ENCODE measurements at places on chromosomes 5 and 9.

- no peak for DNase-seq
These were observed 1.2 kb downstream of the AP3S1 start for GRCh38 chr5:115842952-115843351.

DNA sequence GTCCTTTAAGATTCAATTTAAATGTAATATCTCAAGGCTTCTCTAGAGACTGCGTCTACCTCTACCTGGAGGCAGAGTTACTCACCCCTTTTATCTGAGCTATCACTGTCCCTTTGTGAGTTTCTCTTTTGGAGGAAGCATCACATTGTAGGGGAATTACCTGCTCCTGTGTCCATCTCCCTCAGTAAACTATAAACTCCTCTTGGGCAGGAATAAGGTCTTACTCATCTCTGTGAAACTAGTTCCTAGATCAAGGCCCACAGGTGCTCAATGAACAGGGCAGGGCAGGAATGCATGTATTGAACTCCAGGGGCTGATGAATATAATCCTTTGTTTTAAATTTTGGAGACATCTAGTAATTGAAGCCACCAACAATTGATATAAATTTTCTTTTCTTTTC is 139.8 kb upstream of the ERCC6L2 start:
- DNase-seq: no peak

DNA sequence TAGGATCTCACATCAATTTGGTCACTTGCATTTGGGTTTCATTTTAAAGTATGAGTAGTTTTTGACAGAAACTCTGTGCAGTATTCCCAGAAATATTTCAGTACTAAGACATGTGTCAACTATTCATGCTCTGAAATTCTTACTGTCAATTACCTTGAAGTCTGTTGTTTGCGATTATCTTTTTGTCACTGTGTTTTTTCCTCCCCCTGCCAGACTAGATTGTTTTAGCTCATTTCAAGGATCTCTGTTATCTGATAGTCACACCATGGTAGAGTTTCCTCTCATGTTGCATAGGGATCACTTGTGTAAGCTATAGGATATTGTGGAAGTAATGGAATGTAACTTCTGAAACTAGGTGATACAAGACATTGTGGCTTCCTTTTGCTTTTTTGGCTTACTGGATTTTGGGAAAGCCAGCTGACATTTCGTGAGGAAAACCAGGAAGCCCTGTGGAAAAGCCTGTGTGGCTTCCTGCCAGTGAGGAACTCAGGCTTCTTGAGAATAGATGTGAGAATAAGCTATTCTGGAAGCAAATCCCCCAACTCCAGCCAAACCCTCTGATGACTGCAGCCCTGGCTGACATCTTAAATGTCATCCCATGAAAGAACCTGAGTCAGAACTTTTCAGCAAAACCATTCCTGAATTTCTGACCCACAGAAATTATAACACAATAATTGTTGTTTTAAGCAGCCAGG is 122.2 kb downstream of the FGF10 start:
- no peak for DNase-seq

DNA sequence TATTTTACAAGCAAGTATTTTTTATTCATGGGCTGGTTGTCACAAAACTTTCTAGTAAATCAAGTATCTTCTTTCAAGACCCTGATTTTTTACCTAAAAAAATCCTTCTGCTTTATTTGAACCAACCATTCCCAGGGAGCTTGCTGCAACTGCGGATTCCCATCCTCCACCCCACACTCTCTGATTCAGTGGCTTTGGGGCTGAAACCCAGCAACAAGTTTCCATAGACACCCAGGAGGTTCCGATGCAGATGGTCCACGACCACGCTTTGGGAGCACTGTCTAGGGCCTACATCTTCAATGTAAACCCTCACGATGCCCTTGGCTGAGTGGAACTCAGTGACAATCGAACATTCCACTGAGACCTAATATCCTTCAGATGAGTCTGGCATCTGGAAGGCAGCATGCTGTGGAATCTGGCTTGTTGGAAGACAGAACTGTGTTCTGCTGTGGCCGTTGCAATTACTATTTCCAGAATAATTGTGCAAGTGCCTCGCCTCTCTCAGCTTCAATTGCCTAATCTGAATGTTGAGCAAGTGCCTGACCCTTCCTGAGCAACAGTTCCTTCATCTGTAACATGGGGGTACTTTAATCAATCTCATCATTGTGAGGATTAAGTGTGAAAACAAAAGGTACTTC is 105.1 kb downstream of the INSYN2B start:
- DNase-seq: no peak

GRCh38 chr5:56918054-56918453 is 8.7 kb downstream of the SETD9 start:
- no peak for DNase-seq

DNA sequence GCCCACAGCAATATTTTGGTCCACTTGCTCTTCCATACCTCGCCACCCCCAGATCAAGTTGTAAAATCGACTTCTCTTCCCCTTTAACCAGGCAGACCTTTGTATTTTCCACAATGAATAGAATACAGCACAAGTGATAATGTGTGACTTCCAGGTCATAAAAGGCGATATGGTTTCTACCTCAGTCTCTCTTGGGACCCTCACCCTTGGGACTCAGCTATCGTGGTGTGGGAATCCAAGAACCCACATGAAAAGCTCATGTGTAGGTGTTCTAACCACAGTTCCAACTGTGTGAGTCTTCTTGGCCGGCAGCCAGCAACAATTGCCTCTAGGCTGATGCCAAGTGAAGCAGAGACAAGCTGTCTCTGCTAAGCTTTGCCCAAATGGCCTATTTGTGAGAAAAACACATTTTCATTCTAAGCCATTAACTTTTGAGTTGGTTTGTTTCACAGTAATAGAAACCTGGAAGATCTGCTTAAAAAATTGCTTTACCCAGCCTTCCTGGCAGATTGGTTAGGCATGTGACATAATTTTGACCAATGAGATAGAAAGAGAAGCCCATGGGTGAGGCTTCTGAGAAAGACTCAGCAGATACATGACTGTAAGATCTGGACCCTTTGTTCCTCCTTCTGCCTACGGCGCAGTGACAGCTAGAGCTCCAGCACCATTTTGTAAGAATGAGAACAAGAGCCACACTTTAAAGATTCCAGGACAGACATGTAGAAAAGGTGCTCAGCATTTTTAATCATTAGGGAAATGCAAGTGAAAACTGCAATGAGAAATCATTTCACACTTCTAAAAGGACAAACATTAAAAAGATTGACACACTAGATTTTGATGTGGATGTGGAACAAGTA is 18.3 kb upstream of the MLLT3 start:
- peak; percentile 69 for DNase-seq

DNA sequence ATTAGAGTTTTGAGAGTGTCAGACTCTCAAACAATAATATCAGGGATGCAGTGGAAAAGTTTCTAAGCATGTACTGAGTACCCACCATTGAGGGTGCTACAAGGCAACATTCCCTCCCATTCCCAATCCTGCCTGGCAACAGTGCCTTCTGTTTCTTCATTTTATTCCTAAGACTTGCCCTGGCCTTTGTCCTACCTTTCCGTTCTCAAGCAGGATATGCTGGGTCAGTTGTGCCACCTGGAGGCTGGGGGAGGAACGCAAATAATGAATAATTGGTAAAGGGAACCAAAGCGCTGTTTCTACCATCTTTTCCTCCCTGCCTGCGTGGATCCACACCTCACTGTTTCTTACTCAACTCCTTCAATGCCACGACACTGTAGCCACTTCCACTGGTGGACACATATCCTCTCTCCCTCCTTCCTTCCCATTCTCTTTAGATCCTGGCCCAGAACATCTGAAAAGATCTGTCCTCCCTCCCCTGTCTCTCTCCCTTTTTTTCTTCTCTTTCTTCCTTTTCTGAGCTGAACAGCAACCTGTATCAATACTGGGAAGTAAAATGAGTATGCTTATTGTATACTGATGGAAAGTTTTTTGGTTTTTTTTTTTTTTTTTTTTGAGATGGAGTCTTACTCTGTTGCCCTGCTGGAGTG is 149.5 kb downstream of the C9orf152 start:
- DNase-seq: peak; percentile 49

GRCh38 chr5:177109810-177110209 is 23.1 kb downstream of the FGFR4 start:
- no peak for DNase-seq

DNA sequence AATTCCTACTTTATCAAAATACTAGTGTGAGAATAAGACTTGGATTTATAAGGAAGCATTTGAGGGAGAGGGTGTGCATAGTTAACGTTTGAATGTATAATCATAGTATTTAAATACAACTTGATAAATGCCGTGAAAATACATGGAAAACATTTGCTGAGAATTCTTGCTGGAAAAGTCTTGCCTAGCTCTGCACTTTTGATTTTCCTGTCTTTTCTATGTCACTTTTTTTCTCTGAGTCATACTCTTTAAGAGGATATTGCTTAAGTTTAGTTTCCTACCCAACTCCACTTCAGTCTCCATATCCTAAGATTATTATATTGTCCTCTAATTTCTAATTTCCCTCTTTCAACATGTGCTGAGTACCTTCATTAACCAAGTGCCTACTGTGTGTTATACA is 616.6 kb upstream of the SEMA6A start:
- no peak for DNase-seq

GRCh38 chr5:130206686-130207085 is 302.4 kb downstream of the CHSY3 start:
- no peak for DNase-seq

DNA sequence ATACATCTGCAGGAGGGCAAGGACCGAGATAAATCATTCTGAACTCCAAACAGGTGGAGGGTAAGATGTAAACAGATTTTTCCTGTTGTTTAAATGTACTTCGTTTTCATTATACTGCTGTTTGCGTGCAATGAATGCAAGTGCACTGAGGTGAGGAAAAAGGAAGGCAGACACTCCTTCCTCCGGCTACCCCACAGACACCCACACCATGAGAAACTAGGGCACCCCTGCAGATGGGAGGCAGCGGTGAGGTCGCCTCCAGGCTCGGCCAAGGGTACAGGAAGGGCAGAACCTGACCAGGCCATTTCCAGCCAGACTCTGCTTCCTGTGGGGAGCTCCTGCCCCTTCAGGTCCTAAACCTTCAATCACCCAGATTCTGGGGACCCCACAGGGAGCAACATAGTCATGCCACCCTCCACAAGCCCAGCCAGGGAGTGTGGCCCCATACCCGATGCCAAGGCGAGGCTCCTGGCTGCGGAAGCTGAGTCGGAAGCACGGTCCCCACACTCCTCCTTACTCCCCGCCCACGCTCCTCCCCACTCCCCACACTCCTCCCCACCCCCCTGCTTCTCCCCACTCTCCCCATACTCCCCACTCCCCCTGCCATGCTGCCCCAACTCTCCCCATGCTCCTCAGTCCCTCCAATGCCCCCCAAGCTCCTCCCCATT is 37.1 kb downstream of the VAV2 start:
- no peak for DNase-seq

DNA sequence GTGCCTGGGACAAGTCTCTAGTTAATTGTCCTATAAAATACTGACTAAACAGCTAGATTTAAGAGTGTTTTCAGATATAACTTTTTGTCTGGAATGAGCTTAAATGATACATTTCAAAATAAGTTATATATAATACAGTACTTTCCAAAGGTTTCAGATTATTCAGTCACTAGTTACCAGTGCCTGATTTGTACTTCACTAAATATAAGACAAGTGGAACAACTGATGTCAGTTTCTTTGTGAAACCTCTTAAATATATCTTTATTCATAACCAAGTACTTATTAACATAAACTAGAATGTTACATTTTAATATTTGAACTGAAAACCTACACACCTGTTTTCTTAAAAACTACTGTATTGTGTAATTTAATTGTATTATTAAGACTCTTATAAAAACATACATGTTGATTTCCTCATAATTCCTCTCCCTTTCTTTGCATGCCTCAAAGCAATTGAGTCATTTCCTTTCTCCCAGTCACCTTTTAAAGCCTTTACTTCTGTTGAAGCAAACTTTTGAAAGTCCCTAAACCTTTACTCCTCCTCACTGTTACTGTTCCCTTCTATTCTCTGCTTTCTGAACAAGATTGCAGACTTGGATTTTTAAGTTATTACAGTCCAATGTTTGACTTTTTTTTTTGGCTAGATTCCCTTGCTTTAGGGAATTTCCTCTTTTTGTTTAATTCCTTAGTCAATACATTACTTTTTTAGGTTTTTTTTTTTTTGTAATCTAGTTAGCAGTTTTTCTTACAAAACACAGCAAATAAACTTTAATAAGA is 8.7 kb upstream of the SEMA6A start:
- DNase-seq: no peak

GRCh38 chr5:2903451-2904395 is 152.2 kb upstream of the IRX2 start:
- DNase-seq: no peak

DNA sequence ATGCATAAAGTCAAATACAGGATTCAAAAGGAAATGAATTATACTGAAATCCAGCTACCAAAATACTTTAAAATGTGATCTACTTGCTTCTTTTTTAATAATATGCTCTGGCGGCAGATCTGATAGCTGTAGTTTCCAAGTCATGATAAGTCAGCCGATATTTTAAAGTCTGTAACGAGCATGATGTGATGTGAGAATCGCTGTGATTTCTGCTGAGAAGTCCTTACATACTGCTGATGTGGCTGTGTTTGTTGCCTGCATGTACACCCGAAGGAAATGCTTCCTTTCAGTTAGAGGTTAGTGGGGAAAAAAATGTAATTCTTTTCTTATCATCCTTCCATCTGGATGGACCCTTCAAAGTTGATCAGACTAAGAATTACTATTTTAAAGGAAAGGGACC is 4.8 kb upstream of the SEMA4D start:
- no peak for DNase-seq

GRCh38 chr5:147453875-147454814 is 55.7 kb downstream of the DPYSL3 start:
- DNase-seq: peak; percentile 84

- no peak for DNase-seq
These were observed 18.6 kb downstream of the C9orf57 start for GRCh38 chr9:72041775-72042194.

DNA sequence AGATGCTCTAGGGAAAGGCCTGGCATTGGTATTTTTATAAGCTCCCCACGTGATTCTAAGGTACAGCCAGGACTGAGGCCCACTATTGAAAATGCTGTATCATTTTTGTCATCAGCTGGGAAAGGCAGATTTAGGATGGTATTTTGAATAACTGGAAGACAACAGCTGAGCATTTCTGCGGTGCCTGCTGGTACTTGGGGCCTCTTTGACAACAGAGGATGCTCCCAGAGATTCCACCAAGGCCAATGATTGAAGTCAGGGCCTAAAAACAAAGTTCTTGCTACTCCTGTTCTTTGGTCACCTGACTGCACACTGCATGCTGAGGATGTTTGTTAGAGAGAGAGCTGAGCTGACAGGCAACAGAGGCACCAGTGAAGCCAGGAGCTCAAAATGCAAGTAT is 8.1 kb downstream of the FBLL1 start:
- no peak for DNase-seq
